ENCODE measurements at places on chromosomes 5 and 9. TPM values are rescaled to one million over a fixed set of nuclear protein-coding genes. Genes with fewer than 3 reads are reported as not detected.

DNA sequence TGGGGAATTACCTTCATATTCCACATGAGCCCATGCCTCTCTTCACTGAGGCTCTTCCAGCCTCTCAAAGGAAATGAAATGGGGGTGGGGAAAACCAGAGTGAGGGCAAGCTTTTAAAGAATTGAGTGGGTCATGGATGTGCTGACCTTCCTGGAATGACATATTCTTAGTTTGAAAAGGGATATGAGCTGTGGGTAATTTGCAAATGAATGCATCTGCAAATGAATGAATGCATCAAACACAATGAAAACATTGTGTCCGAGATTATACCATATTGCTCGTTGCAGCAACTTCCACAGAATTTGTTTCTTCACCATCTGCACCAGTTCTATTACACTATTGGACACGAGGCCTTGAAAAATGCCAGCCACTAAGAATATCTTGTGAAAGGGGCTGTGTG is 198.6 kb upstream of the CDH6 start:
- no peak for DNase-seq

DNA sequence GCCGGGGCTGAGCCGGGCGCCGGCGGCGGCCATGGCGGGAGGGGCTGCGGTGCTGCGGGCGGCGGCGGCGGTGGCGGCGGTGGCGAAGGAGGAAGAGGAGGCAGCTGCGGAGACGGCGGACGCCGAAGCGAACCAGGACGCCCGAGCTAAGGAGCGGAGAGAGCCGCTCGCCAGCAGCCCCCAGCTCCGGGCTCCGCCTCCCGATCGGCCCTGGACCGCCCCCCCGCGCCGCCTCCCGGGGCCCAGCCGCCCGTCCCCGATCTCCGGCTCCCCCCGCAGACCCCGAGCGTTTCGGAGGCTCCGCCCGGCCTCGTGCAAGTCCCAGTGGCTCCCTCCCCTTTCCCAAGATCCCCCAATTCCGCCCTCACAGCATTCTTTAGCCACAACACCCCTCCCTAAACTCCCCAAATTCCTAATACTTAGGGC is at the start of gene ASTN2:
ASTN2 (minus strand) TSS at position 152 of the 426 bp plus-strand sequence; CDS start at position 33, 119 bp downstream.
- no peak for DNase-seq

- no peak for DNase-seq
Measured at GRCh38 chr5:3107156-3107611, 355.7 kb upstream of the IRX2 start.

SLC34A3 gene
- not detected for total RNA-seq

DNA sequence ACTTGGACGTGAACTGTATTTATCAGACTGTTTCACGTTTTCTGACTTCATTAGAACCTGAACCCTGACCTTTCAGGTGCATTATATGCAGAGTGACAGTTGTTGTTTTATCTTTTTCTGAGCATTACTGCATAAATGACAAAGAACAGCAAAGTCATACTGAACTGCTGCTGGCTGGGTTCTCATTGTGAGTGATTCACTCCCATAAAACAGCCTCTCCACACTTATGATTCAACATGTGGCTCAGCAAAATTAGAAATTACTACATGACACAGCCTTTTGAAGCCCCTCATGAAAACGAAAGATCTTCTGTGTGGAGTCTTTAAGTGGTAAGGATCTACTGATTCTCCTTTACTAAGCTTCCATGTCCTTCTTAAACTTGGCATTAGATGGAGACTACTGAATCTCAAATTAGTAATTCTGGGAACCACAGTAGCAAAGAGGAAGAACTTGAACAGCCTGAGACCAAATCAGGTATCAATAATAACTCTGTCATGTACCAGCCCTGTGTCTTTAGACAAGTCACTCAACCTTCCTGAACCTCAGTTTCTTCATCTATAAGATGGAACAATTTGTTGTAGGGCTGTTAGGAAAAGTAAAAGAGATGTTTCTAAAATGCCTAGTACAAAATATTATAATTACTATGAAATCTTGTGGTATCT is 172.3 kb upstream of the GNA14 start:
- no peak for DNase-seq

- no peak for DNase-seq
Measured at GRCh38 chr5:67903121-67903520, 312.4 kb upstream of the PIK3R1 start.
